HuH-7 (cell line): ENCODE measurements at places on chromosomes 13 and 19.

DNA sequence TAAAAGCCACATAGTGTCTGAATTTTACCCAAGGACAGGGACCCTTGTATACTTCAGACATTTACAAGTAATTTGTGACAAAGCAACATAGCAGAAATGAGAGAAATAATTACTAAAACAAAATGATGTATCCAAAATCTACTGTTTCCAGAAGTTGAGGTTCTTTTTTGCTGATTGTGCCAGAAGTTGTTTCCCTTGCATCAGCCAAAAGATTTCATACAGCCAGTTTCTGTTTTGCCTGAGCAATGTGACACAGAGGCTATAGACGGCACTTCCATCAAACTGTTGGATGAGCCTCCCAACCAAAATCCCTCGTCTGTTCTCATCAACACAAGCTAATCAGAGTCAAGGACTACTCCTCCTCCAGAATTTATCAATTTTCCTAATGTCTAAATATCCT lies 913.2 kb upstream of the GPC6 start:
- DNase-seq = no peak

DNA sequence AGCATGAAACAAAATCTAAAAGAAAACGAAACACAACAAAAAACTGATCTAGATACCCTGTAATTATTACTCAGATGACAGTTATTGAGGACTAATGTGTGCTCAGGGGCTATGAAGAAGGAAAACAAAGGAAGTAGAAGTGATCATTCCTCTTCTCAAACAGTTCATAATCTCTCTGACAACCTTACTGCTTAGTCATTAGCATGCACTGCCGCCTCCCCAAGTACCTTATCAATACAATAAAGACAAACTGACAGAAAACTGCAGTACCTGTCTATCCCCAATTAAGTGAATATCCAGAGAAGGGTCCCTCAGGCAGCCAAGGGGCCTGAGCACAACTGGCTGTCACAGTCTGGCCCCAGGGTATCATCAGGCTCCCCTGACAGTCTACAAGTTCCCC lies 22.0 kb upstream of the POU4F1 start:
- DNase-seq = no peak

DNA sequence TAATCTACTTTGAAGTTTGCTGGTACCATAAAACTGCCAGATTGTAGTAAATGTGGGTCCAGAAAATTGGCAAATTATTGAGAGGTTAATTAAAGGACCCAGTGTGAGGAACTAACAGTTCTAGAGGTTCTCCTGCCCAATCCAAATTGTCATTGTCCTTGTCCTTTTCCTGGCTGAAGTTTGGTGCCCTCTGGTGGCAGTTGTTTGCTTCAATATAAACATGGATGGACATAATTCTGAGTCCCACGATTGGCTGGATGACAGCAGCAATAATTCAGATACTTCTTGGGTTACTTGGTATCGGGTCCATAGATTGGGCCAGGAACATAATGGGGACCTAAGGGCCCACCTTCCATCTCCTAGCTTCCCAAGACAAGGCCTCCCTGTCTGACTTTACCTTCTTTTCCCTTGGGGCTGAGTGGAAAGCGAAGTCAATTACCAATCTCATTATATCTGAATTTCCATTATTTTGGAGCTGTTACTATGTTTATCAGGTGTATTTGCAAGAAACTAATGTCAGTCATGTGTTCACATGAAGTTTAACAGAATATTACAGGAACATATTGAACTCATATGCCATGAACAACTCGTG lies 33.8 kb upstream of the GARRE1 start:
- peak; percentile 61 for DNase-seq

- DNase-seq = no peak
Observed at GRCh38 chr19:45152504-45153338, 8.1 kb downstream of the NKPD1 start.

- DNase-seq = no peak
Observed at GRCh38 chr13:76286178-76286577, 600.0 kb downstream of the KCTD12 start.

GRCh38 chr19:13260883-13261653 lies 110.9 kb downstream of the IER2 start:
- no peak for DNase-seq

GRCh38 chr13:46682015-46682414 lies 114.9 kb downstream of the ESD start:
- no peak for DNase-seq

DNA sequence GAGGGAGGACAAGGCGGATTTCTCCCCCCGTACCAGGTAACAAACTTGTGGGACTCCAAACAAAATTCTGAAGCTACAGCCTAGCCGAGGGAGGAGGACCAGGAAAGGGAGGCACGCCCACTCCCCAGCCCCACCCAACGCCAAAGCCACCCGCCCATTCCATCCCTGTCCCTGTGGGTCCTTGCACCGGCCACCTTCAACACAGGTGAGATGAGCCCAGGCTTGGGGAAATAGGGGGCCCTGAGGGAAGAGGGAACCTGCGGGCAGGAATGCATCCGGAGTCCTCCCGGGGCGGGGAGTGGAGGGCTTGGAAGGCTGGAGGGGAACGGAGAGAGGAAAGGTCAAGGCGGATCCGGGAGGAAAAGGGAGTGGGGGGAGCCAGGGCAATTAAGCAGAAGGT lies at the start of gene BEST2:
Gene BEST2, plus strand, starts transcription at position 157 of the 400 bp plus-strand sequence. CDS start 802 bp downstream, outside the sequence.
- DNase-seq = no peak

DNA sequence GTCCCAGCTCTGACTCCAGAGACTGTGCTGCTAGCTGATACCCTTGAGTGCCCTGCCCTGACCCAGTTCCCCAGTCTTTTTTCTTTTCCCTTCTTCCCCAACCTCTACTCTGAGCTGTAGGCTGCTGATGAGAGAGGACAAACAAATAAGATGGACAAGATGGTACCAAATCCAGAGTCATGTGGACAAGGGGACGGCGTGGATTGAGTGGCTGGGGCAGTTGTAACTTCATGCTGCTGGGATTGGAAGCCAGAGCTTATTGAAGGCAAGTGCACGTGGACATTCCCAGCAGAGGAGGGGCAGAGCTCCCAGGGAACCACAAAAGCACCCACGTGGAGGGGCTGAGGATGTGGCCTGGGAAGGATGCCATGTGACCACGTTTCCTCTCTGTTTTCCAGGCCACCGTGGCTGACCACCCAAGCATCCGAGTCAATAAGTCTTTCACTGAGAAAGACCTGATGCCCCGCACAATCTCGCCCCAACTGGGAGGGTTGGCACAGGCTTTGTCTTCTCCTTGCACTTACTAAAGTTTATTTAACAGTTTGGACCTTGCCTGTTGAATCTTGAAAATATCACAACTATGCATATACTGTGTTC lies 323.3 kb upstream of the ZNF507 start:
- no peak for DNase-seq

GRCh38 chr13:105814902-105815250 lies 720.6 kb downstream of the EFNB2 start:
- DNase-seq = no peak

DNA sequence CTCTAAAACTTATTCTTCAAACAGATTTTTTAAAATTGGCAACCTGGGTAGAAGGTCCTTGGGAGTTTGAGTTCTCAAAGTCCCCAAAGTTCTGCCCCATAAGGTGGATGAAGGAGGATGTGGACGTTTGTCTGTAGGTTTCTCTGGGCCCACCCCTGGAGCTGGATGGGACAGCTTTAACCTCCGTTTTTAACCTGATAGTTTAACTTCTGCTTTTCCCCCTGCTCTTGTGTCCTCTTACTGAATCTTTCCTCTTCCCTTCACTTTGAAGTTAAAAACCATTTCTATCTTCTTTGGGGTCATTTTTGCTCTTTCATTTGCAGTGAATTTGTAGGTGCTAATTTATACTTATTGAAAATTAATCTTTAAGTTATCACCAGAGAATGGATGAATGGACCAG lies 79.1 kb downstream of the ESD start:
- no peak for DNase-seq

- no peak for DNase-seq
Observed at GRCh38 chr19:33240181-33240771, 14.6 kb upstream of the SLC7A10 start.

- no peak for DNase-seq
Observed at GRCh38 chr13:39874331-39875053, 219.0 kb downstream of the COG6 start.

GRCh38 chr13:106302011-106302410 lies 233.5 kb downstream of the EFNB2 start:
- no peak for DNase-seq

GRCh38 chr13:97234742-97235141 lies 12.6 kb downstream of the MBNL2 start:
- DNase-seq = no peak

DNA sequence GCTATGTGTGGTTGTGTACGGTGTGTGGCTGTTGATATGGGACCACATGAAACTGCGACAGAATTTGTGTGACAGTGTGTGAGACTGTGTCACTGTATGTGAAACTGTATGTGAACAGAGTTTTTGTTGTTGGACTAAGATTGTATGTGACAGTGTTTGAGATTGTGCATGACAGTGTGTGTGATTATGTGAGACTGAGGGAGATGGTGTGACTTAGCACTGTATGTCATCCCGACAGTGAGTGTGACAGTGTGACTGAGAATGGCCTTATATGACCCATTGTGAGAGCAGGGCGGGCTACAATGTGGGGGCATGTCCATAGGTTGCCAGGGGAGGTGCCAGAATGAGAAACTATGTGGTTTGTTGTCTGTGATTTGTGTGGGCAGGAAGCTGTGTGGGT lies 930 bp downstream of the ZNF583 start:
- DNase-seq = no peak

DNA sequence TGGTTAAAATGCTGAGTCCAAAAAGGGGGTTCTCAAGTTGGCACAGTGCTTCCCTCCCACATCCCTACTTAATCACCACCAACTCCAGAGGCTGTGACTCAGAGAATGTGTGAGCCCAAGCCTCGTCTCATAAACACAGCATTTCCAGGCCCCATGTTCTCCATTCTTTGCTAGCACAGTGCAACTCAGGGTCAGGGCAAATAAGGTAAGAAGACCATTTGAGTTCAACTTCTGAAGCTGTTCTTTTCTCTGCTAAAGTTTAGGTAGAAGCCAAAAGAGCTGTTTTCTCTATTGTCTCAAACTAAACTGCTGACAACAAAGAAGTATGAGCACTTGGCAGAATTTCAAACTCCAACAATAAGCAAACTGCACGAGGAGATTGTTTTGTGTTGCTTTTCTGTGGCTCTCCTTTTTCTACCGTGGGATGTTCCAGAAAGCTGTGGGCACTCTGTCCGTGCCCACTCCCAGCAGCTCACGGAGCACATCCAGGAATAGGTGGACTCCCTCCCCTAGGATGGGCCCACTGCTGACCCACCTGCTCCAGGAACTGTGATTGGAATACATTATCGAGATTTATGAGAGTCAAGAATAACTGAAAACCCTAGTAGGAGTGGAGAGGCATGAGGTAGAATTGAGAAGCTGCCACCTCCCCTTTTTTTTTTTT lies 494.3 kb downstream of the COG6 start:
- no peak for DNase-seq

GRCh38 chr13:47813718-47814117 lies 187.4 kb downstream of the SUCLA2 start:
- DNase-seq = no peak

- DNase-seq = no peak
Observed at GRCh38 chr13:94761407-94761806, 49.1 kb upstream of the SOX21 start.

DNA sequence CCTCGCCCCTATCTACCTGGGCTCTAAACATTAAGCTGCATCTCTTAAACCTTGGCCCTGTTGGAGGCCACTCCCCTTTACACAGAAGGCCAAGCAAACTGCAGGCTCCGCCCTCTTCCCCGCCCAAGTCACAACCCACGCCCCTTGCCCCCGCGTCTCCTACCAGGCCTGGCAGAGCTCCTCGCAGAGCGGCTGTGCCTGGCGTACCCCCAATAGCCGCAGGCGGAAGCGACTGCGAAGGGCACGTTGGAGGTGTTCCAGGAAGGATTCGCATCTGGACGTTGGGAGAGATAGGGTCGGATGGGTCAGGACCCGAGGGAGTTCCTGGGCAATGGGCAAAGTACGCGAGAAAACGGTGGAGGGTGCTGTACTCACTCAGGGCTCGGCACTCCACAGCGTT lies 5.9 kb downstream of the RTBDN start:
- peak; percentile 69 for DNase-seq

DNA sequence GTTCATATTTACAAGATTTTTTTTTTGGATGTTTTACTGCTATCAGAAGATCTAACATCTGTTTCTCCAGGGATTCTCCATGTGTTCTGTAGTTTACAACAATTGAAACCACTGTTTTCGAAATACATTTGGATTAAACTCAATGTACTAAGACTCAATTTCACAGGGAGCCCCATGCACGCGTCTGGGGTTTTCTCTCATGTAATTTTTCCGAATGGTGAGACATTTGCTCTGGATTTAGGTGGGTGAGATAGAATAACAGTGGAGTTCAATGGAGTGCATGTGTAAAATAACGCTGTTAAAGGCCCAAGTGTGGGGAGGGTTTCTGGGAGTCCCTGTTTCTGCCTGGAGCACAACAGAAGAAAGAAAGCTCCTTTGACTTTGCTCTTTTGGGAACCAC lies 330.3 kb downstream of the TSHZ3 start:
- no peak for DNase-seq

- DNase-seq = no peak
Observed at GRCh38 chr19:7979011-7979410, 26.4 kb downstream of the ELAVL1 start.

DNA sequence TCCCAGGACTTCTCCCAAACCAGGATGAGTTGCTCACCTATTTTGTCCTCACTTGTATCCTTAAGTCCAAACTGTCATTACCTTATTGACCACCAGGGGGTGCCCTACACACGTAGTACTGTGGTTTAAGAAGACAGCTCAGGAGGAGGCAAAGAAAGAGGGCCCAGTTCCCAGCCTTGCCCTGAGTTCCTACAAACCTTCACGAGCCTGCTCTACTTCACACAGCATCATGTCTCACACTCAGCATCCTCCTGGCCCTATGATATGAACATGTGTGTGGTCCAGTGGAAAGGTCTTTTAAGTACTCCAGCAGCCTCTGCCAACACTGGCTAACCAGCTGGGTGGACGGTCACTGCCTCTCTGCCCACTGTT lies 8.1 kb upstream of the ZNF784 start:
- no peak for DNase-seq

- DNase-seq = peak; percentile 61
Observed at GRCh38 chr19:42601811-42602443, 7.2 kb upstream of the CEACAM8 start.

GRCh38 chr13:76326343-76326742 lies 559.9 kb downstream of the KCTD12 start:
- DNase-seq = no peak

GRCh38 chr19:55149078-55150003 lies at the start of gene TNNT1:
TNNT1 (minus strand) TSS chr19:55149206; CDS start chr19:55147157, 2,049 bp downstream.
- DNase-seq = no peak

DNA sequence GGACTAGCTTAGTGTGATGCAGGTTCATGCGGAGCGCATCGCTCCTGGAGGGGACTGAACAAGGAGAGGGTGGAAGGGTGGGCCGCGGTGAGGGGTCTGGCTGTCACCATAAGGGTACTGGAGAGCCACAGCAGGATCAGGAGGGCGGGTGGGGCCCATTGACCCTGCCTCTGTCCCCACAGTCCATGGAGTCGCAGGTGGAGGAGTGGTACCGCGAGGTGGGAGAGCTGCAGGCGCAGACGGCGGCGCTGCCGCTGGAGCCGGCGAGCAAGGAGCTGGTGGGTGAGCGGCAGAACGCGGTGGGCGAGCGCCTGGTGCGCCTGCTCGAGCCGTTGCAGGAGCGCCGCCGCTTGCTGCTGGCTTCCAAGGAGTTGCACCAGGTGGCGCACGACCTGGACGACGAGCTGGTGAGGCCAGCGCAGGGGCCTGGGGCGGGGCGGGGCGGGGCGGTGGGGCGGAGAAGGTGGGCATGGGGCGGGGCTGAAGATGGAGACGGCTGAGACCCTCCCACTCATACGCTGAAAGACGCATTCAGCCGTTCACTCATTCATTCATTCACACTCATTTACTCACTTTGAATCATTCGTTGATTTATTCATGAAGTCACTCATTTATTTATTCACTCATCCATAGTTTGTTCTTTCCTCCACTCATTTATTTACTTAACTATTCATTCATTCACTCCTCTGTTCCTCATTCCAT lies 27.5 kb upstream of the SHKBP1 start:
- DNase-seq = peak; percentile 93
